ENCODE measurements at places on chromosomes 6 and 20.

DNA sequence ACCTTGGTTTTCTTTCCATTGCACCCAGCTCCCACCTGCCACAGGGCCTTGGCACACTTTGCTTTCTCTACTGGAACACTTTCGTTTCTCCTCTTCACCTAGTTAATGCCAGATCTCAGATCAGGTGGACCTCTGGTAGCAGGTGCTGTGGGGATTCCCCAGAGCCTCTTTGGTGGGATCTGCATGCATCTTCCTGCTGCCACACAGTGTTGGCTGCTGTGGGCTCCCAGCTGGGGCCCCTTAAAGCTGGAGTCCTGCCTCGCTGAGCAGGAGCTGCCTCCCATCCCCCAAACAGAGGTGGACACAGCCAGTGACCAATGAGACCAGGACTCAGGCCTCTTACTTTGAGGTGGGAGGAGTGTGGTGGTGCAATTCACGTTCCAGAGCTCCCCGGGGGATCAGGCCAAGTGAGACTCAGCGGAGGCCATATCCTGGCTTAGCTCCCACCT lies 28.4 kb downstream of the CEBPB start:
- no peak for DNase-seq

- no peak for DNase-seq
Observed at GRCh38 chr6:146650799-146651481, 52.2 kb downstream of the ADGB start.

- no peak for DNase-seq
Observed at GRCh38 chr20:23587631-23588030, 18.1 kb downstream of the CST9 start.

DNA sequence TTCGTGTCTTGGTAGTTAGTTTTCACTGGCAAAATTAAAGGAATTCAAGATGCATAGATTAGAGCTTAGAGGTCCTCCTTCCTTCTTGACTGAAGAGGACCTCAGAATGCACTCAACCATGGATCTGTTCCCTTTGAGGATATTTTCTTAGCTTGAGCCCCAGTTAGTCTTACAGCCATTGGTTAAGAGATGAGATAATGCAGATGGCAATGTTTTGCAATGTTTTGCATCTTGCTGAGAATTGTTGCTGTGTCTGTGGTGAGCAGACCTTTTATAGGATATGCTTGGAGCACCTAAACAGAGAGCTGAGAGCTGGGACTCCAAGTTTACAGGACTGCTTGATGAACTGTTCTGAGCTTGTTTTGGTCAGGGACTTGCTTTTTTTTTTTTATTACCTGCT lies 107.5 kb downstream of the TMEM170B start:
- no peak for DNase-seq

DNA sequence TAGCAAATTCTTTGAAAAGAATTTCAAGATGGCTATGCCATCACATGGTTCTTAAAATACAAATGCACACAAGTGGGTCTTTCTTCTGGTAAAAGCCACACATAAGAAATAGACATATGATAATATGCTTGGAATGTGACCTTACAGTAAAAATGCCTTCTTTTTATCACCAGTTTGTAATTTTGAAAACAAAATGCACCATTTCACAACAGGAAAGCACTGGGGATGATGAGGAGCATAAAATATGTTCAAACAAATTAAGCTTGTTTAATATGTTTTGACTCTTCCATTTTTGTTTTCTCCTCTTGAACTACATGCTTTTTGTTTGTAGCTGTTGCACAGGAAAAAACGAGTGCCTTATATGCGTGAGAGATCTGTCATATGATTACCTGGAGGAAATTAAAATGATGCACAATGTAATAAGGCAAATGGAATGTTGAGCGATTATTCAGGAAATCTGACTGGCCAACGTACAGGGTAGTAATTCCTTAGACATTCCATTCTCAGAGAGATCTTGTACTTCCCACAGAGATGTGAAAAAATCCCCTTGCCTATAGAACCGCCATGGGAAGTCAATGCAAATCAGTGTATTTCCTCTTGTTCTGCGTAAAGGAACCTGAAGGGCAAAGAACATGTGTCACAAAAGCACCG lies 911.6 kb downstream of the TFAP2A start:
- DNase-seq = no peak

Measured in D721Med (cell line).